ENCODE measurements at places on chromosomes 11 and 22.

DNA sequence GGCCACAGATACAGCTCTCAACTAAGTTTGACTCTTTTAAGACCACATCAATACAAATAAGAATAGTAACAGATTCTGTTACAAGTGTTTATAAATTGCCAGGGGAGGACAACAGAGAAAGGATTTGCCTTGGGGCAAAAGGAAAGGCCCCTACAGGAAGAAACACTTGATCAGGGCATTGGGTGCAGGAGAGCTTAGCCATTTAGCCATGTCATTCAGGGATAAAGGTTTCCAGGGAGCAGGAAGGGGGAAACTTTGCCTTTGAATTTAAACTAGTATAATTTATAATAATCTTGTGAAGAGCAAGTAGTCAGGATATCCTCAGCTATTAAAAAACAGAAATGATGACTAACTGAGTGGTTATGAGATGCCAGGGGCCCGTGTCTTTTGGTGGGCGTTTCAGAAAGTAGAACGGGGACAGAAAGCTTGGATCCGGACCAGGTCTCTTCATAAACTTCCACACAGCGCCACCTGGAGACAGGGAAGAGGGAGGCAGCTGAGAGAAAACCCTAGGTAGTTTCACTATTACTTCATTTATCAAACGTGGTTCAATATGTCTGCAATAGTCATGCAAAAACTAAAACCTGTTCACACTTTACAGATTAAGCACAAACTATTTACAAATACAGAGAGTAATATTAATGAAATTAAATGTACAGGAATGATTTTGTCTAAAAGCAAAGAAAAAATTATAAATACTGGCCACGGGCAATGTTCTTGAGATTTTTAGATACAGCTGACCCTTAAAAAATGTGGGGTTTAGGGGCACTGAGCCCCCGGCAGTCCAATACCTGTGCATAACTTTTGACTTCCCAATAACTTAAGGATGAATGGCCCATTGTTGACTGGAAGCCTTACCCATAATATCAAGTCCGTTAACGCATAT, 11.0 kb upstream of the SLC5A4 start:
- DNase-seq, result peak; percentile 88

DNA sequence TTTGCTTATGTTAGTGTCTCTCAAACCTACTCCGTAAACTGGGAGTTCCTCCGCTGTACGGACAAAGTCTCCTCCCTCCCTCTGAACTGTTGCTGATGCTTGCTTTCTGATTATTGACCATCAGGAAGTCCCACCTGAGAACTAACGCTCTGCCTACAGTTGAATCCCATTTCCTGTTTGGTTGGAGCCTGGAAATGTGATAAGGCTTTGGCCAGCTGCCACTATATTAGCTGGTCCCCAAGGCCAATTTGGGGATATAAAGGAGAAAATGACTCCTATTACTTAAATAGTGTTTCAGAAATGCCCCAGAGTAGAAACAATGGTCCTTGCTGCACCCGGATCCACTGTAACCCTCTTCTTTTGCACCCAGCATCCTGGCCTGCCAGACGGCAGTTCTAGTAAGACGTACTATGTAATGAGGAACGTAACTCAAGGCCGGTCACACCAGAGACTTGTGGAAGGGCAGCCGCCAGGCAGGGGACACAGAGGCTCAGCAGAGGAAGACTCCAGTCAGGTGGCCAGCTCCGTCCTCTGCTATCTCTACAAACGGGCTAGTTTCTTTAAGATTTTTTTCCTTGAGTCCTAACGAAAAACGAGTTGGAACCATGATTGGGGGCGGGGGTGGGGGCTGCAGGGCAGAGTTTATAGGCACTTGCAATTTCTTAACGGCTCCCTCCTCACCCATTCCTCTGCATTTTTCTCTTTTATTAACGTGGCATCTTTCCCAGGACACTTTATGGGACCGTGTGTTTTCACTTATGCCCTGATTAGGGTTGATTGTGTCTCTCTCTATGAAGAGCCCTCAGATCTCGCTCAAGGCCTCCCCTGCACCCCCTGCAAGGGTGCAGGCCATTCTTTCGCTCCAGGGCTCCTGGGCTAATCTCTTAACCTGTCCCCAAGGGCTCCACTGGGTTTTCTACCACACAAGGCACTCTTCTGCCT, 72.8 kb upstream of the CDON start:
- DNase-seq, result no peak

- DNase-seq, result no peak
Measured at GRCh38 chr11:117094776-117095175, 3.5 kb downstream of the SIK3 start.

DNA sequence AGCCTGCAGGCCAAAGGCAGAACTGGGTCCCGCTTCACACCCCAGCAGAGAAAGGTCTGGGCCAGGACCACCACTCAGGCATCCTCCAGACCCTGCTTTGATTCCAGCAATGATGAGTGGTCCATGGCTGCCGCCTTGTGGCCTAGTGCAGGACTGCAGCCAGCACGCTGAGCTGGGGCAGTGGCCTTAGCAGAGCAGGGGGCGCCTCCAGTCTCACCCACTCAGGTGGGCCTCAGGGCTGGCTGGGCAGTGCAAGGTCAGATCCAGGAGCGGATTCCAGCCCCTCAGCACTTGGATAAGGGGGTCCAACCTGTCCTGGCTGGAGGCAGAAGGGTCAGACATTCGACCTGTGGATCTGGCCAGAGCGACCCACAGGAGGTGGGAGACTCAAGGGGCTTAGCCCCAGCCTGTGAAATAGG, 9.6 kb upstream of the PDE2A start:
- peak; percentile 88 for DNase-seq

- DNase-seq, result no peak
Measured at GRCh38 chr11:47087801-47088200, 88.9 kb downstream of the ARFGAP2 start.

DNA sequence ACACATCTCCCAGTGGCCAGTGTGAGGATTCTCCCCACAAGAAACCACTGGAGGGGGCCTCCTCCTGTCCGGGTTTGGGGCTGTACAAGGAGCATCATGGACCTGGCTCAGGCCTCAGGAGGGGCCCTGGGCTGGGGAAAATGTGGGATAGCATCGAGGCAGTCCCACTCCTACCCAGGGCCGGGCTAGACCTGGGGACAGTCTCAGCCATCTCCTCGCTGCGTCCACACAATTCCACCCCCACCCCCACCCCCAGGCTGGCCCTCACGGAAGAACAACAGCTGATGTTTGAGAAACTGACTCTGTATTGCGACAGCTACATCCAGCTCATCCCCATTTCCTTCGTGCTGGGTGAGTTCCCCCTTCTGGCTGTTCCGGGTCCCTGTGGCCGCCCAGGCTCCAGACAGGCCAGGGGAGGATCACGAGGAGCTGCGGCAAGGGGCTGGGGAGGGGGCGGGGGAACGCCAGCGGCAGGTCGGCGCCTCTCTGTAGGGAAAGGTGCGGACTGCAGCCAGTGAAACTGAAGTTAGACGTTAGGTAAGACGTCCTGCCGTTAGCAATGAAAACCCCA, 4.8 kb downstream of the BEST1 start:
- no peak for DNase-seq

GRCh38 chr11:4704054-4704789, at the start of gene MMP26:
Gene MMP26 (plus strand): TSS chr11:4704784.
- DNase-seq, result no peak

DNA sequence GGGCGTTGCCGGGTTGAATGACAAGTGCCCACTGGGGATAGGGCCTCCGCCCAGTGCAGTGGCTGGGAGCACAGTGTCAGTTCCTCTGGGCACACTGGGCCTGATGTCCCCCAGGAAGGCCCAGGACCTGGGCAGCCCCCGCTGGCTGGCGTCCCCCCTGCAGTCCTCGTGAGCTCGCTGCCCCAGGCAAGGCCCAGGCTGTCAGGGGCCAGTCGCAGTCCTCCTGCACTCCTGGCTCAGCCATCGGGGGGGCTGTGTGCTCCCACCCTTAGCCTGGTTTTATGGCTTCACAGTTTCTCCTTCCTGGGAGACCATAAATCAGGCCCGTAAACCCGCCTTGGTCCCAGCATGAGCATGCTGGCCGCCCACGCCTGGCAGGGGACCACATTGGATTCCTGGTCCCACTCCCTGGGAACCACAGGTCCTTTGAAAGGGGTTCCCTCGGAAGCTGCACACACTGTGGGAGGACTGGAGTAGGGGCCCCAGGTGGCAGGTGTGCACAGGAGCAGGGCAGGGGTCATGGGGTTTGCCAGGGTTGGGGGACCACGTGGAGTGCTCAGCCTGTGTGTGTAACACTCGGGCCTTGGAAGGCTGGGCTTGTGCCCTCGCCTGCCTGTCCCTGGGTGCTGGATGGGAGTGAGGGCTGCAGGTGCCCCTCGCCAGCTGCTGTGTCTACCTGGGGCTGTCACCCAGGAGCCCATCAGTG, 113.6 kb downstream of the KCNQ1OT1 start:
- DNase-seq, result peak; percentile 57

- peak; percentile 73 for DNase-seq
Measured at GRCh38 chr22:25068707-25069106, 116.2 kb downstream of the KIAA1671 start.

DNA sequence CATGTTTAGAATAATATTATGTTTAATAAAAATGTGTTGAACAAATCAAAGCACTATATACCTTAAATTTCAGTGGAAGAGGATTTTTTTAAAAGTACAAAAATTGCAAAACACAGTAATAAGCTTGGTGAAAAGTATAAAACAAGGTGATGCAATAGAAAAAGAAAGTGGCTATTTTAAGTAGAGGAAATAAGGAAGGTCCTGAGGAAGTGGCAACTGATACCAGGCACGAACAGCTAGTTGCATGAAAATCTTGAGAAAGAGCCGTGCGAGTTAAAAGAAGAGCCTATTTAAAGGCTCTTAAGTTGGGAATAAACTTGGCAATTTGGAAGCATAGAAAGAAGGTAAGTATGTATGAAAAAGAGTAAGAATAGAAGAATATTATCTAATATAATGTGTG, 1679.3 kb downstream of the LRRC4C start:
- no peak for DNase-seq

DNA sequence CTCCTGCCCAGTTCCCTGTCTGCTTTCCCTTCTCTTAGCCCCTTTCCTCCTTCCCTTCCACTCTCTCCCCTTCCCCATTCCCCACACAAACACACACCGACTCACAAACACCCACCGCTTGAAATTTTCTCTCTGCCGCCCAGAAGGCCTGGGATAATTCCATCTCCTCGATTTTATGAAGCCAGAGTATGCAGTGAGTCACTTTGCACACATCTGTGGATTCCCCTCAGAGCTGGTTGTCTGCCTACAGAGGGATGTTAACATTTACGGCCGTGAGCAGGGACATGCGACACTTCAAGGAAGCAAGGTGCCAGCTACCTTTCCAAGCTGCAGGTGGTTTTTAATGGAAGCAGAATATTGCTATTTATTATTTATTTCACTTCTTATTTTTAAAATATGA, 332.0 kb downstream of the TENM4 start:
- DNase-seq, result no peak

DNA sequence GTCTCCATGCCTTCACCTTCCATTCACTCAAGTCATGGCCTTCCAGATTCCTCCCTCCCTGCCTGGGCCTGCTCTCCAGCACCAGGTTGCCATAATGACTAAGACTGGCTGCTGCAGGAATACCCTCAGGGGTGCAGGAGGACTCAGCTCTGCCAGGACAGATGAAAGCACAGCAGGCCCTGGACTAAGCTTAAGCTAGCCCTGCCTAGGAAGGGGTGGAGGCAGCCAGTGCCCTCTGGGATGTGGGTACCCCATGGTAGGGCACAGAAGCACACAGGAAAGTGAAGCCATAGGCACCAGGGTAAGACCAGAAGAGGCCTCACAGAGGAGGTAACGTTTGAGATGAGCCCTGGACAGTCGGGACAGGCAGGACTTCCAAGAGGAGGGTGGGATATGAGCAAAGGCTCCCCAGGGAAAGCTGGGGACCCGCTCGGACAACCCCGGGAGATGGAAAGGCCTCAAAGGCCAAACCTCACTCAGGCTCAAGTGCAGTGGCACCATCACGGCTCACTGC, 3.0 kb upstream of the RIN1 start:
- no peak for DNase-seq

DNA sequence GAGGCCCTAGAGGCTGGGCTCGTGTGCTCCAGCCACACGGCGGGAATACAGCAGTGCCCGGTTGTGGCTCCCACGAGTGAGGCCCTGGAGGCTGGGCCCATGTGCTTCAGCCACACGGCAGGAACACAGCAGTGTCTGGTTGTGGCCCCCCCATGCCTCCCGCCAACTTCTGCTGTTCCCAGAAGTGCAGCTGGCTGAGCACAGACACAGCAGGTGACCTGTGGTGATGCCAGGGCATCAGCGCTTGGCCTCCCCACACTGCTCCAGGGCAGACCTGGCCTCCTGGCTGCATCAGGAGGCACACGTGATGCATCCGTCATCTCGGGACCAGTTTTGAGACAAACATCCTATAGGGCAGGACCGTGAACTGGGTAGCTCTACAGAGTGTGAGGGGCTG, 110.3 kb downstream of the KCNQ1OT1 start:
- no peak for DNase-seq

- peak; percentile 98 for DNase-seq
Measured at GRCh38 chr11:94973099-94973968, at the start of the genes CWC15 and KDM4D. Gene CWC15 (minus strand): TSS chr11:94973556. CDS start chr11:94972185, 1,371 bp downstream. Gene KDM4D (plus strand): TSS chr11:94973709. CDS start chr11:94997373, 23,664 bp downstream.

DNA sequence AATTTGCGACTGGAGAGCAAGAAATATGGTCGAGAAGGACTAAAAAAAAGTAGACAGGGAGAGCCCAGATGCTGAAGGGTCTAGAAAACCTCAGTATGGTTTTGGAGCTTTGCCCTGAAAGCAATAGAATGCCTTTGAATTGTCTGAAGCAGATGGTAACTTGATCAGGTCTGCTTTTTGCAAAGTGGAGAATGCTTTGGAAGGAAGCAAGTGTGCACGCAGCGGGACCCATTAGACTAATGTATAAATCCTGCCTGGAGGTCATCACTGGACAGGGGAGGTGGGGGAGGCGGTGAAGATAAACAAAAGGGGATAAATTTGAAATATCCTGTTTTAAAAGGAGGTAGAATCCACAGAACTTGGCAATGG, 757 bp upstream of the HINFP start:
- no peak for DNase-seq

GRCh38 chr11:121466063-121466794, 13.5 kb upstream of the SORL1-AS1 start:
- peak; percentile 79 for DNase-seq

GRCh38 chr11:98227278-98227677, 793.5 kb upstream of the CNTN5 start:
- no peak for DNase-seq

- DNase-seq, result no peak
Measured at GRCh38 chr11:114308689-114309089, 12.5 kb downstream of the NNMT start.

DNA sequence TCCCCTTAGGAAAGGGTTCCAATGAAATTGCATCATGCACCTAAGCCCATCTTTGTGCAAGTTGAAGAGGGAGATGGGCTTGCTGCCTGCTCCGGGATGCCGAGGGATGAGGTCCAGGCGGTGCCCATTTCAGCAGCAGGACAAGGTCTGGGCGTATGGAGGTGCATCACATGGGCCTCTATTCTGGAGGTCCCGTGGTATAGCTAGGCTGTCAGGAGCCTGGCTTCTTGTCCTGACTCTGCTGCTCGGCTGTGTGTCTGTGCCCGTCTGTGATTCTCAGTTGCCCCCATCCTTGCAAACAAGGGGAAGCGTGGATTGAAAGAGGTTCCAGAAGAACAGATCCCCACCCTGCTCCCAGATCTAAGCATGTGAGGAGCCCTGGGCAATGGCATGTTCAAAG, 130.0 kb downstream of the OSBP2 start:
- DNase-seq, result no peak
